T-helper 2 cell treated with Interferon-gamma antibody and Interleukin-4, amounts not matched to agents 5 μg/mL and 100 μg/mL, for 36 hours (primary cell): ENCODE measurements at places on chromosomes 3 and 15.

- H3K36me3 ChIP-seq = peaks cover 38% of the 10 kb centered on the region
- H3K27me3 ChIP-seq = no peaks in the 10 kb centered on the region
- H3K4me3 ChIP-seq = peak overlapping the region; percentile 41
- no peak overlapping the region for H3K27ac ChIP-seq
- DNase-seq = no peak
Measured at GRCh38 chr3:4865714-4866113, 113.5 kb upstream of the BHLHE40 start.

DNA sequence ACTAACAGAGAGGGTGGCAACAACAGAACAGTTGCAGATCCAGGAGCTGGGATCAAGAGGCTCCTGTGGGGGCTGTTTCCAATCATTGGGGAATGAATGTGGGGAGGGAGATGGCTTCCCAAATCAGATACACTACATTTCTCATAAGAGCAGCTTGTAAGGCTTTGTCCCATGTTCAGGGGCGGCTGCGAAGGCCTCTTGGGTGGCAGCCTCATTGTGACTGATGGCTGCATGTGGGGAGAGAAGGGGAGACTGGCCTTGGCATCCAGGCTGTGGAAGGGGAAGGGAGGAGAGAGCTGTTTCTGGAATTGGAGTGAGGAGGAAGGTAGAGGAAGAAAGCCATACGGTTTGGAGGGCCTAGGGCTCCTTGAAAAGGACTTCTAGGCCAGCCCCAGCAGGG lies 326.6 kb upstream of the RGMA start:
- H3K36me3 ChIP-seq = no peaks in the 10 kb centered on the region
- no peaks in the 10 kb centered on the region for H3K4me1 ChIP-seq
- H3K27me3 ChIP-seq = no peaks in the 10 kb centered on the region
- H3K4me3 ChIP-seq = no peak overlapping the region
- DNase-seq = no peak
- H3K27ac ChIP-seq = no peak overlapping the region

DNA sequence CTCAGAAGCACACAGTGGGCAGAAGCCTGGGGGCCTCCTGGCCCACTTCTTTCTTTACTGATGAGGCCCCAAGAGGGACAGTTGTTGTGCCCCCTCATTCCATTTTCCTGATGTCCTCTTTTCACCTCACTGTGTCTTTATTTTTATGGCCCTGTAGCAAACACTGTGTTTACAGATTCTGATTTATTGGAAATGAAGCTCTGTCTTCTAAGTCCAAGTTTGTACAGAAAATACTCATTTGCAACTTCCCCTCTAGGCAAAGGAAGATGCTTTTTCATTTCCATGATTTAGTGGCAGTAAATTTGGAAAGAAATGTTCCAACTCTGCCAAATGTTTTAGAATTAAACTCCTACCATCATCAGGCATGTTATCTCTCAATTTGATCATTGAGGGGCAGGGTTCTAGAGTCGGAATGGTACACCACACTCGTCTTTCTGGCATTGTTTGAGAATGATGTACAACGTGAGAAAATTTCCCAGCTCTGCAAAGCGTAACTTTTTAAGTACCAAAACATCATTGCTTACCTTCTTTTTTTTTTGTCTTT lies 129.7 kb downstream of the ARNT2 start:
- peaks cover 7% of the 10 kb centered on the region for H3K27me3 ChIP-seq
- no peaks in the 10 kb centered on the region for H3K4me1 ChIP-seq
- DNase-seq = no peak
- no peak overlapping the region for H3K4me3 ChIP-seq
- no peaks in the 10 kb centered on the region for H3K36me3 ChIP-seq

GRCh38 chr3:165404357-165405027 lies 208.3 kb upstream of the SLITRK3 start:
- no peak overlapping the region for H3K27ac ChIP-seq
- no peak overlapping the region for H3K4me3 ChIP-seq
- H3K27me3 ChIP-seq = no peaks in the 10 kb centered on the region
- H3K36me3 ChIP-seq = no peaks in the 10 kb centered on the region
- no peak for DNase-seq

DNA sequence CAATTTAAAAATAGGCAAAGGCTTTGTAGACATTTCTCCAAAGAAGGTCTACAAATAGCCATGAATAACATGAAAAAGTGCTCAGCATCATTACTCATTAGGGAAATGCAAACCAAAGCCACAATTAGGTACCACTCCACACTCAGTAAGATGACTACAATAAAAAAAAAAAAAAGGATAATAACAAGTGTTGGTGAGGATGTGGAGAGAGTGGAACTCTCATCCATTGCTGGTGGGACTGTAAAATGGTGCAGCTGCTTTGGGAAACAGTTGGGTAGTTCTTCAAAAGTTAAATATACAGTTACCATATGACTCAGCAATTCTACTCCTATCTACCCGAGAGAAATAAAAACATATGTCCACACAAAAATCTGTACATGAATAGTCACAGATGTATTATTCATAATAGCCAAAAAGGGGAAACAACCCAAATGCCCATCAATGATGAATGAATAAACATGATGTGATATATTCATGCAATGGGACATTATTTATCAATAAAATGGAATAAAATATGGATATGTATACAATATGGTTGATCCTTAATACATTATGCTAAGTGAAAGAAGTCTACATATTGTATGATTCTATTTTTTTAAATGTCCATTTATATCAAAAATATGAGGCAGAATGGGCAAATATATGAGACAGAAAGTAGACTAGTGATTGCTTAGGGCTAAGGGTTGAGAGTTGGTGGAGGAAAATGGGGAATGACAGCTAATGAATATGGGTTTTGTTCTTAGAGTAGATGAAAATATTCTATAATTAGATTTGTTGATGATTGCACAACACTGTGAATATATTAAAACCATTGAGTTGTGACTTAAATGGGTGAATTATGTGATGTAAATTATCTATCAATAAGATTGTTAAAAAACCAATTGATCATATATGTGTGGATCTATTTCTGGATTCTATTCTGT lies 66.1 kb upstream of the SMAD3 start:
- no peak overlapping the region for H3K4me3 ChIP-seq
- H3K36me3 ChIP-seq = peaks cover 1% of the 10 kb centered on the region
- peaks cover 12% of the 10 kb centered on the region for H3K27me3 ChIP-seq
- no peaks in the 10 kb centered on the region for H3K4me1 ChIP-seq
- H3K27ac ChIP-seq = no peak overlapping the region
